Activated CD4-positive, CD25-positive, alpha-beta regulatory T cell (primary cell): ENCODE measurements at places on chromosomes 16 and 17.

DNA sequence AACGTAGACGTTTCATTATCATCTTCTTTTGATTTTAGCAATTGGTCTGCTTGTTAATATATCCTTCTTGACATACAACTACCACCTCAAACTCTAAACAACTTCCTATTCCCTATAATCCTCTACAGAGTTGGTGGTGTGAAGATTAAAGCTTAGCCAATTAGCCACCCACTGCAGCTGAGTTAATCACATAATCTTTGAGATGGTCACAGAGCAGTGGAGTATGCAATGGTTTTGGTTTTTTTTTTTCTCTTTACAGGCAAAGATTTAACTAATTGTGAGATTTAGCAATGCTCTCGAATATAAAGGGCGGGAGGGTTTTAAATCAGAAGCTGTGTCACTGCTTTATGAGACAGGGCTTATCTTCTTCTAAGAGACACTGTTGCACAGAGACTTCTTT, 37.0 kb downstream of the STX8 start:
- no peak for DNase-seq

- DNase-seq: no peak
These were observed 59.0 kb upstream of the TRAP1 start for GRCh38 chr16:3776316-3776715.

DNA sequence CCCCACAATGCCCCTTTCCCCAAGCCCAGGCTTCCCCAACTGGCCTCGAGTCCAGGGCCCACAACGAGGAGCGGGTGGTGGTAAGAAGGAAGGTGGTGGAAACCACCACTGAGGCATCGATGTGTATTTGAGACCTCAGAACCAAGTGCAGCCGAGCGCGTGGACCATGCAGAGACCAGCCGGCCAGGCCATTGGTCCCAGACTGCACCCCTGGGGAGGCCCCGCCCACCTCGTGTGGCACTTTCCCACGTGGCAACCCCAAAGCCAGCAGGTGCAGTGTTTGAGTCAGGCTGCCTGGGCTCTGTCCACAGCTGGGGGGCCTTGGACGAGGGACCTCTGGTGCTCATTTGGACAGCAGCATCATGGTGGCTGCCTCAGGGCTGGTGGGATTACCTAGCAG, 28.1 kb upstream of the BAHCC1 start:
- no peak for DNase-seq

DNA sequence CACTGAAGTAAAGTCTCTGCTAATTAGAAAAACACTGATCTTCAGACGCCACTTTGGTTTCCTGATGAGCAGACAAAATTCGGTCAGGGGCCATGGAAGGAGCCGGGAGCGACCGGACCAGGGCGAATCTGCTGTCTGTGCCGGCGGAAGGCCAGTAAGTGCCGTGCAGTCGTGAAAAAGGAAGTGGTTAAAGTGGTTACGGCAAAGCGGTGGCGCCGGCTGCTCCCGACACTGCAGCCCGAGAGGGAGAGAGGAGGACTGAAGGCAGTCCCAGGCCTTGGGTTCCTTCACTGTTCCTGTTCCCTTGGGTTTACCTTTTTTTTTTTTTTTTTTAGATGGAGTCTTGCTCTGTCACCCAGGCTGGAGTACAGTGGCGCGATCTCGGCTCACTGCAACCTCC, 17.3 kb upstream of the HEXD start:
- DNase-seq: no peak

- DNase-seq: no peak
These were observed 21.9 kb downstream of the FA2H start for GRCh38 chr16:74752756-74753155.

DNA sequence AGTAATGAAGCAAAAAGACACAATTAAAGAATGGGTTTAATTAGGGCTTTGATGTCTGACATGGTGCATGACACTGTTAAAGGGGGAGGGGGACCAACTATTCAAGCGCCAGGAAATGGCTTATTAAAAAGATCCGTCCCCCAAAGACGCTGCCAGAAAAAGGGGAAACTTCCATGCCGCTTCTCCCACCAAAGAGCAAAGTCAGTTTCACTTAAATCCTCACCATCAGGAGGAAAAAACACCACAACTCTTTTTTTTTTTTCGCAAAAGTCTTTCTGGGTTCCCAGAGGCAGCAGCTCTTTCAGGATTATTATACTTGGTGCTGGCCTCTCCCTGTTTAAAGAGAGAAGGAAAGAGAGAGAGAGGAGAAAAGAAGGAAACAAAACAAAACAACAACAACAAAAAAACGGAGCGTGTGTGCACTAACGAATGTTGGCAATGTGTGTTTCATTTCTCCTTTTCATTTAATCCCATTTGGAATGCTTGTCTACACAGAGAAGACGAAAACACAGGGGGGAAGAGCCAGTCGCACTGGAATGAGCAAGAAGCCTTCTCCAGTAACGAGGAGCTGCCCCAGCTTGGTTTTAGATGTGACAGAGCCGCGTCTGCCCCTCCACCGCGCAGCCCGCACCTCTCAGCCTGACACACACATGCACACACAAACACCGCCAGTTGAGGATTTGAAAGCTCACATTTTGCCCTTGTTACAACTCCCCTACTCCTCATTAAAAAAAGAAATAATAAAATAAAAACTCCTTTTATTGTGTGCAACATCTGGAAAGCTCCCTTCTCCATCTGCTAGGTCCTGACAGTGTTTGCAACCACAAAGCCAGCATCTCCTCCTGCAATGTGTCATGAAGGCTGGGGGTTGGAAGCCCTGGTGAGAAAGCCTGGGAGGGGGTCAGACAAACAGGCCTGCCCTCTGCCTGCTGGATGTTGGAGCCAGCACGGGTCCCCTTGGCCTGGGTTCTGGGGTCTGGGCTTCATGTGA, 32.7 kb upstream of the AXIN2 start:
- DNase-seq: no peak

- no peak for DNase-seq
These were observed 14.9 kb upstream of the C16orf54 start for GRCh38 chr16:29760567-29761279.

DNA sequence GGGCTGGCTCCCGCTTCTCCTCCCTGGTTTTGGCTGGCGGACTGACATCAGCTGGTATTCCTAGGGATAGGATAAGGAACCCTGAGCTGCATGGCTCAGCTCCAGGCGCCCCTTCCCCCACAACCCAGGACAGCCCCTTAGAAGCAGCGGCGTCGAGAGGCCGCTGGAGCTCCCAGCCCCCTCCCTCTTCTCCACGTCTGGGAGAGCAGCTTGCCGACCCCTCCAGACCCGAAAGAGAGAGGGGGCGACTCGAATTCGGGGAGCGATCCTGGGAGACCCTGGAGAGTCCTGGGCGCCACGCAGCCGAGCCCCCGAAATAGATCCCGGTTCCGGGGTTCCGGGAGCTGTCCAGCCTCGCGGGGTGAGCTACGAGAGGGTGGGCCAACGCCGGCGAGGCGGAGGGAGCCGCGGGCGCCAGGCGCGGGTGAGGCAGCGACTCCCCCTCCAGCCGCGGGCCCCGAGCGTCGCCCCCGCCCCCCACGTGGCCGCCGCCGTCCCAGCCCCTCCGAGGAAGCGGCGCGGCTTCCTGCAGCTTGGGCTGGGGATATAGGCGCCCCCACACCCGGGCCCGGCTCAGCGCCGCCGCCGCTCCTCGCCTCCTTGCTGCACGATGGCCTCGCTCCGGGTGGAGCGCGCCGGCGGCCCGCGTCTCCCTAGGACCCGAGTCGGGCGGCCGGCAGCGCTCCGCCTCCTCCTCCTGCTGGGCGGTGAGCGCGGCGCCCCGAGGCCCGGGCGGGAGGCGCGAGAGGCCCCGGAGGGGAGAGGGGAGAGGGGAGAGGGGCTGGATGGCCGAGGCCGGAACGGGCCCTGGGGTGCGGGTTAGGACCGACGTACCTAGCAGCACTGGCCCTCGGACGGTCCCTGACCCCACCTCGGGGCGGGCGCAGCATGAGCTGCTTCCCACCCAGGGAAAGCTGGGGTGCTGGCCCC, at the start of gene RAMP2:
Gene RAMP2 (plus strand): TSS at position 576 of the 930 bp plus-strand sequence. CDS start 35 bp downstream, at position 611.
- no peak for DNase-seq

- DNase-seq: no peak
These were observed 32.2 kb upstream of the ETV4 start for GRCh38 chr17:43578404-43578698.

- no peak for DNase-seq
These were observed 2.9 kb downstream of the LDHD start for GRCh38 chr16:75113541-75114121.
